ENCODE measurements at places on chromosomes 1 and 21. TPM values are rescaled to one million over a fixed set of nuclear protein-coding genes. Genes with fewer than 3 reads are reported as not detected.

The NR1I3 gene
- not detected for total RNA-seq

The FCRLA gene
- total RNA-seq = not detected

The ITGB2 gene
- total RNA-seq = 210 TPM

The RIMKLA gene
- total RNA-seq = 5.3 TPM

The CIART gene
- 4.2 TPM for total RNA-seq

The CLCA4 gene
- not detected for total RNA-seq

The S100A7 gene
- total RNA-seq = not detected

The AADACL4 gene
- total RNA-seq = not detected

The ADAMTS4 gene
- 0.09 TPM for total RNA-seq

The CENPL gene
- total RNA-seq = 26.2 TPM

The F13B gene
- not detected for total RNA-seq

The VANGL2 gene
- total RNA-seq = not detected

The OR2T33 gene
- total RNA-seq = not detected

The CENPF gene
- total RNA-seq = 77.1 TPM

The ATPAF1 gene
- 42.7 TPM for total RNA-seq

The XKR8 gene
- total RNA-seq = 6.3 TPM

All from activated T-helper 2 cell treated with anti-CD3 and anti-CD28 coated beads, Interferon-gamma antibody, Interleukin-2, Interleukin-4, amounts not matched to agents 10 μg/mL and 5 μg/mL and 100 μg/mL, durations not matched to agents 14 hours and 24 hours and 36 hours (primary cell).